GM13977 (cell line): ENCODE measurements at places on chromosomes 4 and X.

DNA sequence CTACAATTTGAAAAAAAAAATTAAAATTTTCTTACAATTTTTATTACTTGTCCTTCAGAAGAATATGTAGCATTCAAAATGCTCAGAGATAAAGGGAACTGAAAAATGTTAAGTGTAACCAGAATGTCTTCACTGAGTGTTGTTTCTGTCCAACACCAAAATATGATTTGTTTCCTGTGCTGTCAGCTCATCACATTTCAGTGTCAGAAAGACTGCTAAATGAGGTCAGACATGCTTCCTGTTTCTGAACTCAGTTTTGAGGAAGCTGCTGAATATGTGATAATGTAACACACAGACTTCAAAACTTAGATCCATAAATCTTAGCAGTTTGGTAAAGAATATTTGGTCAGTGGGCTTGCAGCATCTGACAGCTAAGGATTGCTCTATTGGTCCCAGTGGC is 1849.7 kb downstream of the PCDH7 start:
- peak; percentile 2 for DNase-seq

DNA sequence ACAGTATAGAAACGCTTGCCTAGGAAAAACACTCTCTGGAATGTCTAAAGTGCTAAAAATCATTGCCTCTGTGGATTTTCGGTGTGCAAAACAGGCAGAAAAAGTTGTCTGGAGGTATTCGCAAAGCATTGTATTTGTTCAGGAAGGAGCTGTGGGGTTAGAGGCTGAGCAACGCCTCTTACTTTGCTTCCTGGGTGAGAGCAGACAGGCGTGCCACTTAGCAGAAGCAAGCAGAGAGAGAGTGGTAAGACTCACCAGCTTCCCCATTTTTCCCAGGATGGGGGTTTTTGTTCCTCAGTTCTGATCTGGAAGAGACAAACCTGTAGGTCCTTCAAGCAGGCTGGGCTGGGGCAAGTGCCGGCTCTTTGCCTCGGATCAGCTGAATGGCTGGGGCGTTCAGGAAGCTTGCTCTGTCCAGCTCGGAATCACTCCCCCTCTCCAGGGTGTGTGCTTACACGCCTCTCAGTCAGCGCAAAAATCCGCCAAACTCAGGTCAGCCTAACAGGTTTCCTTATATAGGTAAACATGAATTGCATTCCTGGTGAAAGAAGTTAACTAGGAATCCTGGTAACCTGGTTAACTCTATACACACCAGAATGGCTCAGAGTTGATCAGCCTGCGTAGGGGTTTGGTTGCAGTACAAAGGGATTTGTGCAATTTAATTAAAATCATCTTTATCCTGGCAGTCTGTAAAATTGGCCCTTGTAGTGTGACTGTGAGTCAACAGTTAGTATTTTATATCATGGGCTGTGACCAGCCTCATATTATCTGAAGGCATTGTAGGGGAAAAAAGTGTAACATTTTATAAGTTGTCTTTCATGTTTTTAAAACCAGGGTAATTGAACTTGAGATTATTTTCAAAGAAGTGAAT is 213.1 kb upstream of the MID1 start:
- no peak for DNase-seq

DNA sequence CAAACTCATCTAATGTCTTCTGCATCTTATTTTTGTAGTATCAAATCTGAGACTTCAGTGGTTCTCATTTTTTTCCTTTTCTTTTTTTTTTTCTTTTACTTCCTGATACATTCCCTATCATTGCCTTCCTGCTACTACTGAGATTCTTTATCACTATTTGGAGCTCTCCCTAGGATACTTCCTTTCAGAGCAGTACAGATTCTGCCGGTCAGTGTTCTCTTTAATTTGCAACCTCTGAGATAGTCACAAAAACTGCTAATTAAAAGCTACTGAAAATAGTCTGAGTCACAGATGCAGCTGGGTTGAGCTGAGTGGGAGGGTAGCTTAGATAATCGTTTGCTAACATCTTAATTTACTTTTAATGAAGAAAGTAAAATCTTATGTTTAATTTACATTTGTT is 1279.7 kb downstream of the ARAP2 start:
- DNase-seq = no peak

GRCh38 chr4:184362396-184362795 is 112.0 kb downstream of the IRF2 start:
- DNase-seq = no peak

DNA sequence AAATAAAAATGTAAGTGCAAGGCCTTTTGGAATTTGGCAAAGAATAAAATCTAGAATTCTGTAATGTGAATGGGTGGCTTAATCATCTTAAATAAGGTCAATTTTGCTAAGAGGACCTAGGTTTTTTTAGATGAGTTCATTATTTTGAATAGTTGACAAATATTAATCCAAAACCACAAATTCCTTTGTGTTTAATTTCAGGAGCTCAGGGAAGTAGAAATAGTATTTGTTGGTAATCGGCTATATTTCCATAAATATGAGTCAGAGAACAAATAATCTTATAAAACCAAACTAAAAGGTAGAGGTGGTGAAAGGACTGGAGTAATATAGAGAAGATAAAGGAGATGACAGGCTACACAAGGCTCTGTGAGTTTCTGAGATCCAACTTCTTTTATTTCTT is 190.4 kb upstream of the TLL1 start:
- no peak for DNase-seq

GRCh38 chr4:18847249-18847890 is 825.8 kb upstream of the LCORL start:
- DNase-seq = no peak

DNA sequence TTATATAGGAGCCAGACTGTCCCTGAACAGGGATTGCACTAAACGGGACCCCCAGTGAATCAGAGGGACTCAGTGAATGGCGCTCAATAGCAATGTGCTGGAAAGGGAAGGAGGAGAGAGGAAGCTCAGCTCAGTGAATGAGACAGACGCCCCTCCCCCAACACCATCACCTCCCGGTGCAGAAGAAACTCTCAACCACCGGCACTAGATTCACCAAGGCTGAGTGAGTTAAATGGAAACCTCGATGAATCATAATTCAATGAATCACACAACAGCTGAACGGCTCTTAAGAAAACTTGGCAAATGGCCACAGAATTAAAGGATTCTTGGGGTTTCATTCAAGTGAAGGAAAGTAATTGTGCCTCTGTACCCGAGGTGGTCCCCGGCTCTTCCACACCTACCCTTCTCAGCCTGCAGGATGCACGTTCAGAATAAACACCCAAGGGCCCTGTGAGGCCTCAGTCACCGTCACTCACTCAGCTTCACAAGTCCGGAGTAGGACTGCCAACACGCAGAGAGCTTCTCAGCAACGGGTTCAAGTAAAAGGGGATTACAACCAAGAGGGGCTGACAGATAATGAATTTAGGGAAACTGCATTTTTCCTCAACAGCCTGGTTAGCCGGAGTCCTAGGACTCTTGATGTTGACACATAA is 29.3 kb downstream of the CRMP1 start:
- no peak for DNase-seq

GRCh38 chr4:178306565-178306964 is 864.3 kb upstream of the AGA start:
- DNase-seq = no peak

DNA sequence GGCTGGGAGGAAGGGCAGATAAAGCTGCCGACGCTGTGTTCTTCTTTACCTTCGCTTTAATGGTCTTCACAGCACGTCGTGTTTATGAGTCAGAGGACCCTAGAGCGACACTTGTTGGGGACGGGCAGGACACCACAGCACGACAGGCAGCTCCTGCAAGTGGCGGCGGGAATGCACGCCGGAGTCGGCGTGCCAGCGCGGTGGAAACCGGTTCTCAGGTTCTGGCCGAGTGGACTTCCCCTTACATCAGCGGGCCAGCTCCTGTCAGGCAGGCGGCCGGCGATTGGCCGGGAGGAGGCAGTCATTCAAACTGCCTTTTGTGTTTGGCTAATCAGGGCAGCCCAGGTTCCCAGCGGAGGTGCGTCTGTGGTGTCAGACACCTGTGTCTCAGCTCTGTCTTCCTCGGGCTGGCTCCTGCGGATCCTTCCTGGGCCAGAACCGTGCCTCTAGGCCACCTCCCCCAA is 150.9 kb downstream of the SHROOM3 start:
- DNase-seq = peak; percentile 73

- no peak for DNase-seq
These were observed 55.4 kb upstream of the GRPR start for GRCh38 chrX:16067886-16068515.

DNA sequence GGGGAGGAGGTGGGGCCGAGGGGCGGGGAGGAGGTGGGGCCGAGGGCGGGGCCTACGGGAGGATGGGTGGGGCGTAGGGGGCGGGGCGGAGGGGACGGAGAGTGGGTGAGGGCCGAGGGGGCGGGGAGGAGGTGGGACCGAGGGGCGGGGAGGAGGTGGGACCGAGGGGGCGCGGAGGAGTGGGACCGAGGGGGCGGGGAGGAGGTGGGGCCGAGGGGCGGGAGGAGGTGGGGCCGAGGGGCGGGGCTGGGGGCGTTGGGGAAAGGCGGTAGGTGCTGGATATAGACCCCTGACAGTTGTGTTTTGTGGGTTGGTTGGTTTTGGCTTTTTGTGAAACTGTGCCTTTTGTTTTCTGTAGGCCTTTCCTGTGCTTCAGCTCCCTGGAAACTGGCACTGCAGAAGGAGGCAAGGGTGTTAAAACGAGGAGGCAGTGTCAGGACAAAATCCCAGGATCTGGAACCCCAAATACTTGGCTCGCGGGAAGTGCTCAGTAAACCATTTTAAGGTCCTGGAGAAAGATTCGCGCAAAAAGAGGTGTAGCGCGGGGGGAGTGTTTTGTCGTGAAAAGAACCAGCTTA is 580 bp upstream of the MMGT1 start:
- peak; percentile 85 for DNase-seq

GRCh38 chr4:175784986-175785525 is 27.0 kb downstream of the GPM6A start:
- DNase-seq = no peak

DNA sequence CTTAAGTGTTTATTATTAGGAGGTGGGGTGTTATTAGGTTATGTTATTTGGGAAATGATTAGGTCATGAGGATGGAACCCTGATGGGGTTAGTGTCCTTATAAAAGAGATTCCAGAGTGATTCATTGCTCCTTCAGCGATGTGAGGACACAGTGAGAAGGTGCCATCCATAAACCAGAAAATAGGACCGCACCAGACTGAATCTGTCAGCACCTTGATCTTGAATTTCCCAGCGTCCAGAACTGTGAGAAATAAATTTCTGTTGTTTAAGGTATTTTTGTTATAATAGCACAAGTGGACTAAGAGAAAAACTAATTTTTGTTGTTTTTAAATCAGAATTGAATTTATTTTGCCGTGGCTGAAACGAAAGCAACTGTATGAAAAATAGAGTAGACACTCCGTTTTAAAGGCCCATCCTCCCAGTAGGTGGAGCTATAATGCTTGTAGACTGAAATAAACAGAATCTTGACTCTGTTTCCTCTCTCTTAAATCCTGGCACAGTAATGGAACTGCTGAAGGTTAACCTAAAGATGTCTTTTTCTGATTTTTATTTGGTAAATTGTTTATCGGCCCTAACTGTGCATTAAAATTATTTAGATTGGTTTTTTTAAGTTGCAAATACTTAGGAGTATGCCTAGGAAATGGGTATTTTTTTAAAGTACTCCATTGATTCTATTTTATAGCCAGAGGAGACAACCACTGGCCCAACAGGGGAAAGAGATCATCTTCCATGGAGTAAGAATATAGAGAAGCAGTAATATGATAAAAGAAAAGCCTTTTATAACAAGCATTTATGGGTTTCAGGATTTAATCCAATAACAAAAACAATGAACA is 133.2 kb upstream of the ADAMTS3 start:
- peak; percentile 46 for DNase-seq
